ENCODE measurements at places on chromosomes 1 and 21.

- no peak for DNase-seq
These were observed 10.4 kb upstream of the TMEM240 start for GRCh38 chr1:1550591-1551432.

DNA sequence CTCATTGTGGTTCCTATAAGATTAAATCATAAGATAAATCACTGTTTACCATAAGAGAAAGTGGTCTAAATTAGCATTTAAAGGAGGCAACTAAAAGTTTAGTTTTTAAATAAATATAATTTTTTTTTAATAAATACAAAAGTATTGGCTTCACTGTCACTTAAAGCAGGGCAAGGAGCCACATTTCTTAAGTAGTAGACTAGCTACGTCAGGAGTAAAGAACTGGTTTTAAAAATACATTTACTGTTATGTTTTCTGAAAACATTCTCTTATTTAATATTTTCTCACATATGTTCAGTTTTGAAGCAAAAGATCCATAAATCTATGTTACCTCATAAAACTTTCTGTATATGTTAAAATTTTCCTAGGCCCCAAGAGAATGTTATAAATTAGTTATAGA is 2.2 kb downstream of the ANGPTL1 start:
- DNase-seq = no peak

DNA sequence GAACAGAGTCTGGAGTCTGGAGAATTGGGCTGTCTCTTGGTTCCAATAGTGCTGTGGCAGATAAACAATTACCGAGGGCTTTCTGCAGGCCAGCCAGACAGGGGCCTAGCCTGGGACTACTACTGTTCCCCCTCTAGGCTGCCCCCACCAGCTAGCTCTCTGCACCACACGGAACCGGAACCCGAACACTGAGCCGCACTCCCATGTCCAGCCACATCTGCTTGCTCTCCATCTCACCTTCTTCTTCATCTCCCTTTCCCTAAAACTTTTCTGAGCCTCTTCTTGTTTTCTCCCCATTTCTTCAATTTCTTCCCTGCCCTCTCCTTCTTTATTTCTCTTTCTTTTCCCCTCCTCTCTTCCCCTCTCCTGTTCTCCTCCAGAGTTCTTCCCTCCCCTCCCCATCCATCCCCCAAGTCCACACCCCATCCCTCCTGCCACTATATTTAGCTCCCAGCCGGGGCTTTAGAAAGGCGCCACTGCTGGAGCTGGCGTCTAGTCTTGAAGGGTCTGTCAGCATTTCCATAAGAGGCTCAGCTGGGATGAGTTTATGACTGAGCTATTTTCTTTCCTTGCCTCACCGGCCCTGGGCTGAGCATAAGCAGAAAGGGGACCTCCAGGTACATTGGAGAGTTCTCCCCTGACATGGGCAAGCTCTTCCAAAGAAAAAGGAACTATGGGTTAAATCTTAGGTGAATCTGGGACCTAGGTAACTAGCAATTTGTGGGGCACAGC is 25.7 kb upstream of the ATP2B4 start:
- no peak for DNase-seq

DNA sequence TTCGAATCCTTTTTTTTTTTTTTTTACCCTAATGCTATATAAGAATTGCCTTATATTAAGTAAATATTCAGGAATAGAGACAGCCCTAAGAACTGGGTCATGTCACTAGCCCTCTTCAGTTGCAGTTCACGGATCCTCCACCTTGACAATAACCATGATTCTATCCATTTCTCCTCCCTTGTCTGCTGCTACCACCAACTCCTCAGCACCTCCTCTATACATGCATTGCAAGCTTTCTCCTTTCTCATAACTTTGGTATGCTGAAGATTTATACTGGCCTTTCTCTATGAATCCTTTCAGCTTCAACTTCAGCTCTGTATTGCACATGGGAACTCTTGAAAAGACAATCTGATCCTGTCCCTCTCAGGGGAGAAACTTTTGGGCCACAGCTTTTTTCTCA is 14.3 kb upstream of the DR1 start:
- no peak for DNase-seq

DNA sequence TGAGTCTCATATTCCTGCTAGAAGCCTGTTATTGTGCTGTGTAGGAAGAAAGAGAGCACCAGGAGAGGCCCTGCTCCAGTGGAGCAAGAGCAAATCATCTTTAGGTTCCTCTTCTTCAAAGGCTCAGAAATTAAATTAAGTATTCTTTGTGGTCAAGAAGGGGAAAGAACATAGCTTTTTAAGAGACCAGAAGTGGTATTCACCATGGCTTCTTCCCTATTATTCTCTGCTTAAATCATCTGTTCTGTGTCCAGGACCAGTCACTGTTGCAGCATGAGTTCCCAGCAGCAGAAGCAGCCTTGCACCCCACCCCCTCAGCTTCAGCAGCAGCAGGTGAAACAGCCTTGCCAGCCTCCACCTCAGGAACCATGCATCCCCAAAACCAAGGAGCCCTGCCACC is 1.1 kb downstream of the SPRR1B start:
- no peak for DNase-seq

- DNase-seq = no peak
These were observed 247.5 kb downstream of the NRIP1 start for GRCh38 chr21:14817311-14817710.

DNA sequence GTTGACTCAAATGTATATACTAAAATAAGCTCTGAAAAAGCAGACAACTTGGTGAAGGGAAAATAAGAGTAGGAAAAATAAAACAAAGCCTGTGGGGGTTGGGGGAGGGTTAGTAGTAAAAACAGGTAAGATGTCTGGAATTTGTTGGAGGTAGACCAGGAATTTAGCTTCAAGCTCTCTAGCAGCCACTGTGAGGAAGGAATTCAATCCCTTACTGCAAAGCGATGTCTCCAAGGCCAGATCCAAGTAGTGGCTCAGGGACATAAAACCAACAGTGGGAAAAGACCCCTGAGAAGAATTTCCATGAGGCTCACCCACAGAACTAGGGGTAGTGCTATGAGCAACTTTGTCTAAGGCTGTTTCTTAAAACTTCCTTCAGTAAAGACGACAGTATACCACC is 7.8 kb downstream of the ANGPTL7 start:
- DNase-seq = no peak

- no peak for DNase-seq
These were observed 727.6 kb upstream of the NEGR1 start for GRCh38 chr1:73009938-73010337.

All from stimulated activated CD4-positive, alpha-beta T cell treated with anti-CD3 and anti-CD28 coated beads, TNF-alpha, amount 100 ng/mL, for 24 hours (primary cell).